ENCODE measurements at places on chromosomes 1 and 21.

GRCh38 chr1:222454186-222454585 is 93.7 kb downstream of the HHIPL2 start:
- DNase-seq = no peak

- no peak for DNase-seq
Measured at GRCh38 chr1:234840843-234841242, 230.9 kb upstream of the IRF2BP2 start.

- DNase-seq = no peak
Measured at GRCh38 chr1:9373619-9374018, 80.9 kb downstream of the SPSB1 start.

DNA sequence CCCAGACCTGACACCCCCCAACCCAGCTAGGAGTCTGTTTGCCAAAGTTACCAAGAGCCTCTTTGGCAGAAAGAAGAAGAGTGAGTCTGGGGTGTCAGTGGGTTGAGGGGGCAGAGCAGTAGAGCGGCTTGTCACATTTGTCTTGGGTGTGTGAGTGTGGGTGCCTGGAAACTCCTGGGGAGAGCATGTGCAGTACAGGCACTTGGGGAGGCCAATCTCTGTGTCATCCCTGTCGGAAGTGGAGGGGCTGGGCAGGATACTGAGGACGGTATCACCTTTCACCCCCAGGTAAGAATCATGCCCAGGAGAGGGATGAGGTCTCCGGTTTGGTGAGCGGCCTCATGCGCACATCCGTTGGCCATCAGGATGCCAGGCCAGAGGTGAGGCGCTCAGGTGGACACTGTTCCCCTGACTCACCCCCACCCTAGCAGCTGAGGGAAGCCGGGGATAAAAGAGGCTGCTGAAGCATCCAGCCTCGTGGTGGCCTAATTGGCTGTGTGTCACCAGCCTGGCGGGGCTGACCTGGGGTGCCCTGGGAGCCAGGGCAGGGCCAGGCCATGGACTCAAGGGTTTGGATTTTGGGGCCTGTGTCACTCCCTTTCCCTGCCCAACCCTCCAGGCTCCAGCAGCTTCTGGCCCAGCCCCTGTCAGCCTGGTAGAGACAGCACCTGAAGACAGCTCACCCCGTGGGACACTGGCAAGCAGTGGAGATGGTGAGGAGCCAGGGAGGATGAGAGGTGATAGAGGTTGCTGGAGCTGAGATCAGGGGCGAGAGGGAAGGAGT is 3.3 kb downstream of the PLK3 start:
- no peak for DNase-seq

DNA sequence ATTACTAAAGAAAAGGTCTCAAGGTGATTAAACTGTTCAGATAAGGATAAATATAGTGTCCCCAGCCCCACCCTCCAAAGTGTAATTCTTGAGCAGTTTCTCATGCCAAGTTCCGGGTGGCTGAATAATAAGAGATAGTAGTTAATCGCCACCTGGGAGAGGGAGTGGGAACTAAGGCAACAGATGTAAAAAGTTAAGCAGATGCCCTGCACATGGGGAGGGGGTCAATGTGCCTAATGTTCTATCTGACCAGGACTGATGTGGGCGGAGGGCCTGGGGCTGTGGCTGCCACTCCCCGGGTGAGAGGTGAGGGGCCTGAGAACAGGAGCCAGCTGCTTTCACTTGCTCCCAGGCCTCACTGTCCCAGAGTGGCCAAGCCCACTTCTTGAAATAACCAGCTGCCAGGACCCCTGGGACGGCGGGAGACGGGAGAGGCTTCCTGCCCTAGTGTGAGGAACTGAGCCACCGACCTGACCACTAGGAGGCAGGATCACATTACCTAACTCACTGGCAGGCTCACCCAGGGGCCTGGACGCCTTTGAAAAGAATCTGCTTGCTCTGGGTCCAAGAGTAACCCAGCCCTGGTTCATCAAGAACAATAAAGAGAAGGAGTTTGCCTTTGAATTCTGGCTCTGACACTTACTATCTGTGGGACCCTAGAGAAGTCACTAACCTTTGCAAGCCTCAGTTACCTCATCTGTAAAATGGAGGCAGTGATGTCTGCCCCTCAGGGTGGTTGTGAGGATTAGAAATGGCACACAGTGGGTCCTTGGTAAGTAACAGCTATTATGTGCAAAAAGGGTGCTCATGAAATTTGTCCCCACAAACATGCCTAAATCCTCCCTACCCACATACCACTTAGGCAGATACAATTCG is 179.2 kb downstream of the ATG4C start:
- DNase-seq = peak; percentile 18

DNA sequence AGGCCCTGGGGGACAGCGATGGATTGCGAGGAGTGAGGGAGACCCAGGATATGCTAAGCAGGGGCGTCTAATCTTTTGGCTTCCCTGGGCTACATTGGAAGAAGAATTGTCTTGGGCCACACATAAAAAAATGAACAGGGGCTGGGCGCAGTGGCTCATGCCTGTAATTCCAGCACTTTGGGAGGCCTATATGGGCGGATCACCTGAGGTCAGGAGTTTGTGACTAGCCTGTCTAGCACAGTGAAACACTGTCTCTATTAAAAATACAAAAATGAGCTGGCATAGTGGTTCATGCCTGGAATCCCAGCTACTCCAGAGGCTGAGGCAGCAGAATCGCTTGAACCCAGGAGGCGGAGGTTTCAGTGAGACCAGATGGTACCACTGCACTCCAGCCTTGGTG is 10.8 kb upstream of the PRAMEF12 start:
- no peak for DNase-seq

DNA sequence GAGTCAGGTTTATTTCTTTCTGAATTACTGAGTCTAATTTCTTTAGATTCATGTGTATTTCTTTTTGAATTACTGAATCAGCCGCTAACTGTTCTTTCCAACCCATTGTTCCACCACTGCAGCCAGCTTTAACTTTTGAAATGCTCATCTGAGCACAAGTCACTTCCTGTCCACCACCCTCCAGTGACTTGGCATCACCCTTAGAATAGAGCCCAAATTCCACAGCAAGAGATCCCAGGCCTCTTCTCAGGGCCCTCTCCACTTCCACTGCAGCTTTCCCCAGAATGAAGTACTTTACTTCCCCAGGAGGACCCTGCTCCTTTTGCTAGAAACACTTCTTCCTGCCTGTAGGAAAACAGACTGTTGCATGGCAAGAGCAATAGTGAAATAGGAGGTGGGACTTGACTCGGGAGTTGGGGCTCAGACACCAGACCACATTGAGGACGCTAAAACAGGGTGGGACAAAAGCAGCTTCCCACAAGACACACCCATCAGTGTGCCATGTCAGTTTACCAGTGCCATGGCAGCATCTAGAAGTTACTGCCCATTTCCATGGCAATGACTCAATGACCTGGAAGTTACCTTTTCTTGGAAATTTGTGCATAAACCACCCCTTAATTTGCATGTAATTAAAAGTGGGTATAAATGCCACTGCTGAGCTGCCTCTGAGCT is 56.5 kb upstream of the ADAR start:
- DNase-seq = no peak

DNA sequence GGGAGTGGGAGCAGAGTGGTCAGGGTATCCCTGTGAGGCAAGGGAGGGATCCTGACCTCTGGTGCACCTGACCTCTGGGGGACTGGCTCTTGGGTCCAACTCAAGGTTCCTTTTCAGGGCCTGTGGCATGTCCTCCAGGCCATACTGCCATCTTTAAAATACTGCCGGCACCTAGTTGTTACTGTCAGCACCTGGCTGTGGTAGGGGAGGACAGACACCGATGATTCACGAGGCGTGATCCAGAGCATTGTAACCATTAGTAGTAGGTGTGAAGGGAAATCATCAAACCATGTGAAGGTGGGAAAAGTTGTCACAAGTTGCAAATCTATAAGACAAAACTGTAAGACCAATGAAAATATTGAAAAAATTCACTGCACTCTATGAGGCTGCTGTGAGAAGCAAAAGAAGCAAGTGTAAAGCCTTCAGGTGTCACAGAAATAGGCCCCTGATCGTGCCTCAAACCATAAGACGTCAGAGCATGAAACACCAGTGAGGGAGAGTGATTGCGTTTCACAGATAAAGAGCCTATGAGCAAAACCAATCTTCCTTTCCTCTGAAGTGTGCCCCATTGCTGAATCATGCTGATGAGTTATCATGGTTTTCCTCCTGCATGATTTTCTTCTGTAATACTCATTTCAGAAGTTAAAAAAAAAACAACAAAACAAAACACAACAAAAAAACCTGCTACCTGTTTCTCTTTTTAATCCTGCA is 55.3 kb downstream of the CDC7 start:
- DNase-seq = no peak

DNA sequence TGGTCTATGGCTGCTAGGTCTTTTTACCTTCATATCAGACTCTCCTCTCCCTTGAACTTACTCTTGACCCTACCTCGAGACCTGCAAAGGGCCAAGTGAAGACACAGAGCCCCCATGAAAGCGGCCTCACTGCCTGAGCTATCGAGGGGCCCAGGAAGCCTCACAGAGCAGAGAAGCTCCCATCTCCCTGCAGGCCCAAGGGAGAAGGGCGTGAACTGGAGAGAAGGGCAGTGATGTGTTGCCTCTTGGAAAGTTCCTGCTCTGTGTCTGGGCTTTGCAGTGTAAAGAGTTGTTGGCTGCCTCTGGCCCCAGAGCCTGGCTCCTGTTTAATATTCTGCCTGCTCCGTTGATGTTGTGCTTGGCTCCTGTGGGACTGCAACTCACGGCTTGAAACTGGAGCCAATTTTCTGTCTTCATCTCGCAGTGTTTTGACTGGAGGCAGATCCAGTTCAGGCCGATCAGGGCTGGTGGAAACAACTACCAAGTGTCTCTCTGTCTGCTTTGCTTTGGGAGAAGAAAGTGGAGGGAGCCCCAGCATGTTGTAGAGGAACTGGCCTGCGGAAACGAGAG is 4.3 kb downstream of the SERTAD4 start:
- DNase-seq = no peak

GRCh38 chr1:5969168-5969567 is 23.1 kb downstream of the NPHP4 start:
- no peak for DNase-seq

DNA sequence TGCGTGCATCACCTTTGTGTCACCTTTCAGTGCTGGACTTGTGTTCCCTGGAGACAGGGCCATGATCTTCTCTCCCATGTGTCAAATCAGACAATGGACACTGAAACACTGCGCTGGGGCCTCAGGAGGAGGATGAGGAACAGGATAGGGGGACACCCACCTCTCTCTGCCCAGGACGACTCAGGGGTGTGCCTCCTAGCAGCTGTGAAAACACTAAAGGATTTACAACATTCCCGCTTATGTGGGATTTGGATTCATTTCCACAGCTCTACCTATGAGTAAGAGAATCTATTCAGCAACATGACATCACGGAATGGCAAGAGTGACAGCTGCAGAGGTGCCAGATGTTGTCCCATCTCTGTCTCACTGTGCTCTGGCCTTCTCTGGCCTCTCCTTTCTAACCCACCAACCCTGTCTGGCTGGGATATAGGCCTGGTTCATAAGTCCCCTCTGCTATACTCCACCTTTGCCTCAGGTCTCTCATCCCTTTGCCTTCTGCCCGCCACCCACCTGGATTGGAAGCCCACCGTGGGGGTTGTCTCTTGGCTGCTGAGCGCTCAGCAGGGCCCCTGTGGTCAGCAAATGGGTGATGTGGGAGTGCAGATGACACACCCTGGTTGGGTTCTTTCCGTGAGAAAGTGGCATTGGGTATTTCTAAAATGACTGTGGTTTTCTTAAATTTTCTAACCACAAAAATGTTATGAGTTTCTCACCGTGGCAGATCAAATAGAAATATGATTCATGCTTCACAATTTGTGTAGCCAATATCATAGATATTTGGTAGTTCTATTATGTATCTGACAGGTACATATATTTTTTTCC is 47.1 kb upstream of the TLR5 start:
- DNase-seq = no peak

- DNase-seq = no peak
Measured at GRCh38 chr1:61043010-61043820, 39.1 kb upstream of the NFIA start.

GRCh38 chr1:247966532-247967204 is 1.6 kb downstream of the OR2AK2 start:
- DNase-seq = no peak

DNA sequence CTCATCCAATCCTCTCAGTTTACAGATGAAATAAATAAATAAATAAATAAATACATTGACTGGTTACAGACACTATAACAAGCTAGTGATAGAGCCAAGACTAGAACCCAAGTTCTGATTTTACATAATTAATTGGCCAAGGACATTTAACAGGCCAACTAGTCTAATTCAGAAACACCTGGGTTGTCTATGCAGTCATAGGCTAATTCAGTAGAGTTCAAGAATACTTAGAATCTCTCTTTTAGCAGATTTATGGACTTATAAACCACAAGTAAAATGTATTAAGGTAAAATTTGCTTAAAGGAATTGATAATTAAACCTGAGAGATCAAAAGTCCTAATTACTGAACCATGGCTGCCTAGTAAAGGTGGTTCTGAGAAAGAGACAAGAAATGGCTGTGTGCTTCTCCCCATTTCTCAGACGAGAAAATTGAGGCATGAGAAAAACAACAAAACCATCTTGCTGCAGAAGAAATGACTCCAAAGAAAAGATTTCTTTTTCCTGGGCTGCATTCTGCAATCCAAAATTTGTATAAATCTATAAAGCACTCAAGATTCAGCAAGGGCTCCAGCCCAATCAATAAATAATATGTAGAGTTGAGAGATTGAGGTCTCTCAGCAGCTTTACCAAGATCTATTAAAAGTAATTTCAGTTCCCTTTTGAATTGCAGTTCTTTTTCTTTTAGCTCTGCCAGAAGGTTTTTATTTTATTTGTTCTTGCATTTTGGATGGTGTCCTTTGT is 98.3 kb downstream of the DUSP10 start:
- DNase-seq = no peak

- DNase-seq = no peak
Measured at GRCh38 chr21:44394733-44395132, 41.3 kb downstream of the TRPM2 start.

- DNase-seq = no peak
Measured at GRCh38 chr1:145942405-145942804, 15.1 kb upstream of the RBM8A start.

DNA sequence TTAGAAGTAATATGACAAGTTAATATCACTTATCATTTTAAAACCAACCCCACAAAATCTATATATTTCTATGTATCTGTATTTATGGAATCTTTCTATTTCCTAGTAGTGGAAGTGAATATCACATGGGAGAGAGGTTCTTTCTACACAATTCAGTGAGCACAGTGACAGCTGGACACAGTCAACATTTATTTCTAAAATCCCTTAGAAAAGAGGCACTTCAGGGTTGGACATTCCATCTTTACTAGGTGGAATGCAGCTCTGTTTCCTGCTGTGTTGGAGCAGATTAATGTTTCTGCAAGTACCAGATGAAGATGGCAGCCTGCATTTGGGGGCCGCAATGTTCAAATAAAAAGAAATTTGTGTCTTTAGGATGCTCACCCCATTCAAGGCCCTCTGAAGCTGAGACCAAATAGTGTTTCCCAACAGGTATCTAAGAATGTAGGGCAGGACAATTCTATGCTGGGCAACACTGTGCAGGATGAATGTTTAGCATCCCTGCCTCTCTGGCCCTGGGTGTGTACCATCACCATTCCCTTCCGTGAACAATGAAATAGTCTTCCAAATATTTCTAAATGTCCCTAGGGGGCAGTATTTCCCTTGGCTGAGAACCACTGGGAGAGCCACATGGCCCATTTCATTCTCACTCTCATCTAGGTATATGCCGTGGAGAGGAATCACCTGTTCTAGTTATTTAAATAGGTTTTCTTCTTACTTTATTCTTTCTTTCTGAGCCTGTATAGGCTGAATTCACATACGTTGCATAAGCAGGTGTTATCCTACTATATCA is 394.8 kb downstream of the PRDM2 start:
- DNase-seq = peak; percentile 71

- peak; percentile 30 for DNase-seq
Measured at GRCh38 chr1:76260279-76260678, 185.7 kb downstream of the ST6GALNAC3 start.

- DNase-seq = peak; percentile 21
Measured at GRCh38 chr1:44890007-44890406, 47.0 kb upstream of the PTCH2 start.

All from OCI-LY7 (cell line).